ENCODE measurements at places on chromosomes 4 and X.

DNA sequence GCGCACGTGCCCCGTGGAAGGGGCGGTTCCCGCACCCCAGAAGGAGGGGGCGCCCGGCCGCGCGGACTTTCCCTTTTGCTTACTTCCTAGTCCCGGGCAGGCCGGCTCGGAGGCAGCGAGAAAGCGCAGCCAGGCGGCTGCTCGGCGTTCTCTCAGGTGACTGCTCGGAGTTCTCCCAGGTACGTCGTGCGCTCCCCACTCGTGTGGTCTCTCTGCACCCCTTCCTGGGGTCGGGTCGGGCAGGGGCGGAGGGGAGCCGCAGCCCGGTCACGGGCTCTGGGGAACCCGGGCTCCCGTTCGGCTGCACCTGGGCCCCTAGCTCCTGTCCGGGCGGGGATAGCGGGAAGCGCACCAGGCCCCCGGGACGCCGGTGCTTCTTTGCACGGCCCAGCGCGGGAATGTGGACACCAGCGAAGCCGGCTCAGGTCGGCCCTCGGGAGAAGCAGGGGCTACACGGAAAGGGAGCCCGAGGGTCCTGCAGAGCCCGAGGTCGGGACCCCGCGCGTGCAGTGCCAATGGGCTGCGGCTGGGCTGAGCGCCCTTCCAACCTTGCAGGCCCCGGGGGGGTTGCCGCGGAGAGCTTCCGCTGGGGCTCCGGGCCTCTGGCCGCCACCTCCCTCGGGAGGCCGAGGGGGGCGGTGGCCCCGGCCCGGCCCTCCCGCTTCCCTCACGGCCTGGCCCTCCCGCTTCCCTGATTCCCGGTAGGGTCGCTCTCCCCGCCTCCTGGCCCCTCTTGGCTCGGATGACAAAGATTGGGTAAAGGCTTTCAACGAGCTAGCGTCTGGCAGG is at the start of gene TLR2:
Gene TLR2, plus strand, starts transcription at position 99 of the 789 bp plus-strand sequence. CDS start 18,628 bp downstream, outside the sequence.
- no peak for DNase-seq

DNA sequence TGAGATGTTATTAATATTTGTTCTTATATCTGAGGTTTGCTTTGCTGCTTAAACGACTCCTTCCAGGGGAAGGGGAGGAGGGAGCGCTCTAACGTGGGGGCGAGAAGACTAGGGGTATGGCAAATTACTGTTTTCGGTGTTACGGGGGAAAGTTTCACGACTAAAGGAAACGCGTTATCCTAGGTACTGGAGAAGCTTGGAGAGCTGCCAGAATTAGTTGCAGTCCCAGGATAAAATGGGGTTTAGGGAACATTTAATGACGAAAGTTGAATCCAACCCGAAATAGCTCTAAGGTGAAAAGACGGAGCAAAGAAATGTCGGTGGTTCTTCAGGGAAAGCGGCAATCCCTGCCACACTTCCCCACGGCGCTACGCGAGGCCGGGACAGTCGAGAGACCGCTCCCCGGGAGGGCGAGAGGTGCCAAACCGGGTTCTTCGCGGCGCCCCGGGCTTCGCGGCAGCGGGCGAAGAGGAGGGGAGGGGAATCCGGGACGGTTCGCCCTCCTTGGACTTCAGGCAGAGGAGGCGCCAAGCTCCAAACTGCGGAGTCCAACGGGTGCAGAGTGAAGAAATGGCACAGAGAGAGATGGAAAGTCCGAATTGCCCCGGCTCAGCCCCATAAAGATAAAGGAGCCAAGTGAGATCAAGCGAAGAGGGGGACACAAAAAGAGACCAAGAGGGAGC is 724 bp downstream of the THOC2 start:
- DNase-seq: no peak

GRCh38 chrX:40290517-40290916 is 192.8 kb upstream of the BCOR start:
- no peak for DNase-seq

- DNase-seq: no peak
These were observed 90.4 kb downstream of the ARHGAP6 start for GRCh38 chrX:11575332-11575731.

- no peak for DNase-seq
These were observed 14.0 kb upstream of the IGFBP7 start for GRCh38 chr4:57124145-57124544.

- DNase-seq: no peak
These were observed 18.9 kb downstream of the RPS4X start for GRCh38 chrX:72258174-72258573.

DNA sequence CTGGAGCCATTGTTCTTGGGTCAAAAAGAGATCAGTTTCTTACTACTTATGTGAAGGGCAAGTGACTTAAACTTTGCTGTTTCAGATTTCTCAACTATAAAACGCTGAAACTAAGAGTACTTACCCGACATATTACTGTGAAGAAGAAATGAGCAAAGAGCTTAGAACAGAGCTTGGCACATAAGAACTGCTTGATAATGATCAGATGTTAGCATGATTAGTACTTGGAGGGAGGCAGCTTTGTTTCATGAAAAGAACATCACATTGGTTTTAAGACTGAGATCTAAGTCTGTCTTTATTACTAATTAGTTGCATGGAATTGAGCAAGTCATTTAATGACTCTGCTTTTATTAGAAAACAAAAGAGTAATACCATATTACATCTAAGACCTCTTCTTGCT is 169.1 kb downstream of the ARHGAP24 start:
- no peak for DNase-seq

- DNase-seq: no peak
These were observed 283.2 kb downstream of the ARHGAP10 start for GRCh38 chr4:148015058-148015457.

All from cerebellar nuclear complex (tissue), 1 donor.